Stimulated activated CD8-positive, alpha-beta memory T cell treated with anti-CD3 and anti-CD28 coated beads, Interleukin-12 subunit alpha, Interleukin-12 subunit beta, amount 100 ng/mL, for 4 hours (primary cell): ENCODE measurements at places on chromosomes 12 and 14.

DNA sequence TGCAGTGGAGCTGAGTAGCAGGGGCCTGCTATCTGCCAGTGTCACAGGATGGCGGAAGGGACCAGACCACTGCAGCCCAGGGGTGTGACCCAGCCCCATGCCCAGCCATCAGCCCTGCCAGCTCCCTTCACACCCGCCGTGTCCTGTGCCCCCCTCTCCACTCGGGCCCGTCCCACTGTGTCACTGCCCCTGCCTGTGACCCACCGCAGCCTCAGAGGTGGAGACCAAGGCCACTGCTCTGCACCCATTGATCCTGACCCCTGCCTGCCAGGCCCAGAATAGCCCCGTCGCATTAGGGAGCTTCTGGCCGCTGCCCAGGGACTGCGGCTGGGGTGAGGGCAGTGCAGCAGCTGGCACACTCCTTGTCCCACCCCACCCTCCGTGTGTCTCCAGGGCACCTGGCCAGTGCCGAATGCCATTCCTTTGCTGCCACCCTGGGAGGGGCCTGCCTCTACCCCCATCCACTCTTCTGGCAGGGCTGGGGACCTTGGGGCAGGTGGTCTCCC lies 2.1 kb upstream of the CRIP2 start:
- DNase-seq: no peak

DNA sequence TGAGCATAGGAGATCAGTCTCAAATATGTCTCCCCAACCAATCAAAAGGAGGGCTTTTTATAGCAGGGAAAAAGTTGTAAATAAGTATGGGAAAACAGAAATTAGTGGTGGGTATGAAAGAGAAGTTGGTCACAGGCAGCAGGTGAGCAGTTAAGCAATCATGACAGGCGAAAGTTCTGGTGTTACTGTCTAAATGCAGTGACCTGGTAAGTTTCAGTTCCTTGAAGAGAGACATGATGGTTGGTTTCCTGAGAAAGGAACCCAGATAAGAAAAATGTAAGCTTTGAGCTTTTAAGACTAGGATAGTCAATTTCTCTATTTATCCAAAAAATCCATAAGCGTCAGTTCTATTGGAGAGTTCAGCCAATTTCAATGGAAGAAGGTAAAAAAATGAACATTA lies 466.2 kb upstream of the FLRT2 start:
- DNase-seq: no peak

- no peak for DNase-seq
These were observed 371.2 kb downstream of the BCL11B start for GRCh38 chr14:98900798-98901197.

- DNase-seq: no peak
These were observed 58.0 kb upstream of the GSC start for GRCh38 chr14:94827711-94828447.

DNA sequence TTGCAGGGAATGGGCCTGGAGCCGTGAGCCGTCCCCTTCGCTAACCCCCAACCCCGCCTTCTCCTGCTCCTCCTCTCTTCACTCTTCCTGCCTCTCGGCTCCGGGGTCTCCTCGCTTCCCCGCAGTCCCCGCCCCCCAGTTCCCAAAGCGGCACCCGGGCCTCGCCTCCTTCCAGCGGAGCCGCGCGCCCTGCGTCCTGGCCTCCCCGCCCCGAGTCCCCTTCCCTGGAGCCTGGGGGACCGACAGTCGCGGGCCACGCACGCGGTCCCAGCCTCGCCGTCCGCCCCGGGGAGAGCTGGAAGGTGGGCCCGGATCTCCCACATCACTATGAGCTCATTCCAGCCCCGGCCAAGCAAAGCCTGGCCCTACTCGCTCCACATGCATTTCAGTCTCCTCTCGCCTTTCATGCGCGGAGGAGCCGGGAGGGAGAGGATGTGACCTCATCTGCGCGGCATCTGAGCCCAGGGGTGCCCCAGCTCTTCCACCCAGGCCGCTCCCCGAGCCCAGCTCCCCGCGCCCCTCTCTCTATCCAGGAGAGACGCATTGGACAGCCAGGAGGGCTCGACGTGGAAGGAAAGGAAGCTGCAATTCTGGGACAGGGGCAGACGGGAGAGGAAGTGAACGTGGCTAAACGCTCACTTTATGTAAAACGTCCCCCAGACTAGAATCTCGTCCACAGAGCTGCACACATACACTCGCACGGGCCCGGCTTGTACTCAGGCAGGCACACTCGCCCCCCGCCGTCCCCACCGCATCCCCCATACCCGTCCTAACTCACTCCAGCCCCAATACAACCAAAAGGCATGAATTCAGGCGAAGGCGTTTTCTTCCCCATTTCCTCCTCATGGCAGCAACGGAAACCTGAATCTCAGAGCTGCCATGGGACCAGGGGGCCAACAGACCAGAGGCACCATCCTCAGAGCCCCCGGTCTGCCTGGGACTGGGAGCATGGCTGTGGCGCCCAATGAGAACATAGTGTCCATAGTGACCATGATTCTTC lies 108.7 kb upstream of the CCND2 start:
- DNase-seq: peak; percentile 30

- no peak for DNase-seq
These were observed 53.3 kb downstream of the BEGAIN start for GRCh38 chr14:100533656-100534485.
